ENCODE measurements at places on chromosomes 4 and X.
A peak's percentile ranks its signal among the peaks of the same experiment; 100 is the strongest.

- DNase-seq, result peak; percentile 17
Observed at GRCh38 chr4:89619206-89619962, 217.6 kb downstream of the SNCA start.

DNA sequence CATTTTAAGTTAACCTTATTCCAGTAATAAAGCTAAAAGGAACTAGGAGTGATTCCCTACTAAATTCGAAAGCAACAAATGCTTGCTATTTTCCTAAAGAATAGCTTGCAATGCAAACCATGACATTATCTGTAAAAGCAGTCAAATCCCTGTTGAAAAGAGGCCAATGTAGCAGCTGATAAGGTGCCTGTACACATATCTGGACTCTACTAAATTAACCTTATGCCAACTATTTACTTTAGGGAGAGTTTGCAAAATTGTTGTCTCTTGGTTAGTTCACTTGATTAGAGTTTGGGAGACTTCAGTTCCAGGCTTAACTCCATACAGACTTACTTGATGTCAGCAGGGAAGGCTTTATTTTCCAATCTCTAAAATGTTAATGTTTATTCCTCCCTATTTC lies 6.0 kb downstream of the IL13RA2 start:
- DNase-seq, result no peak

DNA sequence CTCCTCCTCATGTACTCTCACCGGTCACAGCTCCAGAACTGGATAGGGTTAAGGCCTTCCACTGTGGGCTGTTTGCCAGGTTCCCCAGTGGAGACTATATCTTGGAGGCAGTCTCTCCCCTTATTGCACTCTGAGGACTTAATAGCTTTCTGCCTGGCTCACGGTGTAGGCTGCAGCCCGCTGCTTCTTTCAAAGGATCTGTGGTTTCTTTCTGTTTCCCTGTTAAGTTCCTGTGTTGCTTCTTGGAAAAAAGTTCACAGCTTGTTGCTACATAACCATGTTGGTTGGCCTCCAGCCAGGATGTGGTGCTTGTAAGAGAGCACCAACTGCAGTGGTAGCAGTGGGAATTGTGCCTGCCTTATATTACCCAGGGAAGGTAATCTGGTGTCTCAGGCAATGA lies 24.9 kb upstream of the ZDHHC15 start:
- DNase-seq, result no peak

DNA sequence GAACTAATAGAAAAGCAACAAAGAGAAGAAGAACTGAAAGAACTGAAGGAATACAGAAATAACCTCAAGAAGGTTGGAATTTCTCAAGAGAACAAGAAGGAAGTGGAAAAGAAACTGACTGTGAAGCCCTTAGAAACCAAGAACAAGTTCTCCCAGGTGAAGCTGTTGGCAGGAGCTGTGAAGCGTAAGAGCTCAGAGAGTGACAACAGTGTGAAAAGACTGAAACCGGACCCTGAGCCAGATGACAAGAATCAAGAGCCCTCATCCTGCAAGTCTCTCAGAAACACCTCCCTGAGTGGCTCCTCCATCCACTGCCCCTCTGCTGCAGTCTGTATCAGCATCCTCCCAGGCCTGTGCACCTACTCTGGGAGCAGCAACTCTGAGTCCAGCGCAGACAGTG lies 8.4 kb upstream of the FHDC1 start:
- no peak for DNase-seq

DNA sequence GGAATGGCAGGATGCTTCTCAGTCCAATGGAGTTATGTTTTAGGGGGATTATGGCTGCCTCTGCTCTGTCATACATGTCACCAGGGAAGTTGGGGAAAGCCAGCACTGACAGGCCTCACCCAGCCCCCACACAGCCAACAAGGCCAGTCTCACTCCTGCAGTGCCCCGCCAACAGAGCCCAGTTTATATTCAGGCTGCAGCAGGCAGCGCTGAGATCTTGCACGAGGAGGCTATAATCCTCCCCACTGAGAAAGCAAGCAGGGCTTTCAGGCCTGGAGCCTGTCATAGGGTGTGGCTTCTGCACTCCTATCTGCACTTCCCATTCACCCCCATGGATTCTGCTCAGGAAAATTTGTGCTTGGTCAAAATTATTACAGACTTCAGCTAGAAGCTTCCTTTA lies 25.1 kb downstream of the ADAD1 start:
- no peak for DNase-seq
